CD4-positive, alpha-beta T cell treated with Interleukin-10 for 1 hour (primary cell): ENCODE measurements at places on chromosomes 4 and X.
A peak's percentile ranks its signal among the peaks of the same experiment; 100 is the strongest.

GRCh38 chr4:212438-213188 is 88.3 kb downstream of the ZNF718 start:
- DNase-seq: peak; percentile 11

- no peak for DNase-seq
Observed at GRCh38 chrX:136835761-136836160, 44.8 kb downstream of the RBMX start.

DNA sequence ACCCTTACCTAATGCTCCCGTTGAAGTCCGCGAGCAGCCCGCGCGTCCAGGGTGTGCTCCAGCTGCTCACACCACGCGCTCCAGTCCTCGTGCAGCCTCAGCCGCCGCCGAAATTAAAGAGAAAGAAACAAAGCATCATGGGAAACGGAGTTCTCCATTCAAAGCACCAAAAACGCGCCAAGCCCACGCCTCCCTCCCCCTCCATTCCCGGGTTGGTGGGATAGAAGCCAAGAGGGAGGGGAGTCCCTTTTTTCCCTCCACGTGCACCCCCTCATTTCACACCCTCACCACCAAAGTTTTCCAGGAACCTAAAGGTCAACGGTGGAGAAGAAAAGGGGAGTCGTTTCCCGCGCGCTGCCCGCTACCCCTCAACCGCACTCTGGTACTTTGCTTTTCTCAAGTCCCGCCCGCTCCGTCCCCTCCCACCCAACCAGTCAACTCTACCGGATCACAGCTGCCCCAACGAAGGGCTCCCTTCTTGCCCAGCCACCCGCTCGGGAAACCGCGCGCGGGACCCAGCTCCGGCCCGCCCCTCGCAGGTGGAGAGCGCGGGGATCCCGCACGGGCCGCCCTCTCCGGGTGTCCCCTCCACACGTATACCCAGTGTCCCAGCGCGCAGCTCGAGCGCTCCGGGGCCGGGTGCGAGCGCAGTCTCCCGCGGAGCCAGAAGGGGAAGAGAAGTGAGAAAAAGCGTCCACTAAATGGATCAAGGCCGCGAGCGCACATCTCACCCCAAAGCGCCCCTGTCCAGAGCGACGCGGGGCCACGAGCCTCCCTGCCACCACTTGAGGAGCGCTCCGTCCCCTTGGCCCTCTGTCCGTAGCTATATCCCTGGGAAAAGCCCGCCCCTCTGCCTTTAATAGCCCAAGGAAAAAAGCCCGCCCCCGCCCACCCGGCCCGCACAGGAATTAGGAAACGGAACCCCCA is 65.1 kb upstream of the CCDC160 start:
- peak; percentile 25 for DNase-seq

GRCh38 chr4:102362922-102363432 is 17.7 kb upstream of the SLC39A8 start:
- no peak for DNase-seq

GRCh38 chrX:152925835-152926234 is 28.0 kb downstream of the ZNF185 start:
- no peak for DNase-seq

DNA sequence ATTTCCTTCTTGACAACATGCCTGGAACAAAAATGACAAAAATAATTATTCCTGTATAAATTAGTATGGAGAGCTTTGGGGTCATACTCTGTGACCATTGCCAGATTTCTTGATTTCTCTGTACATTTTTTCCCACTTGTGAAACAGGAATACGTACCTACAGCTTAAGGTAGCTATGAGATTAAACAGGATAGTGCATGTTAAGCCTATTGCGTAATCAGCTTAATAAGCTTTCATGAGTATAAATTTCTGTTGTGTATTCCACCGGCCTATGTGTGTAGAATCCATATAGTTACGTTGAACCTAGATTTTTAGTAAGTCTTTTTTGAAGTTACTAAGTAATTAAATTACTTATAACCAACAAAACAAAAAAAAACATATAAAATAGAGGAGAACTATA is 334.9 kb downstream of the DCTD start:
- no peak for DNase-seq

DNA sequence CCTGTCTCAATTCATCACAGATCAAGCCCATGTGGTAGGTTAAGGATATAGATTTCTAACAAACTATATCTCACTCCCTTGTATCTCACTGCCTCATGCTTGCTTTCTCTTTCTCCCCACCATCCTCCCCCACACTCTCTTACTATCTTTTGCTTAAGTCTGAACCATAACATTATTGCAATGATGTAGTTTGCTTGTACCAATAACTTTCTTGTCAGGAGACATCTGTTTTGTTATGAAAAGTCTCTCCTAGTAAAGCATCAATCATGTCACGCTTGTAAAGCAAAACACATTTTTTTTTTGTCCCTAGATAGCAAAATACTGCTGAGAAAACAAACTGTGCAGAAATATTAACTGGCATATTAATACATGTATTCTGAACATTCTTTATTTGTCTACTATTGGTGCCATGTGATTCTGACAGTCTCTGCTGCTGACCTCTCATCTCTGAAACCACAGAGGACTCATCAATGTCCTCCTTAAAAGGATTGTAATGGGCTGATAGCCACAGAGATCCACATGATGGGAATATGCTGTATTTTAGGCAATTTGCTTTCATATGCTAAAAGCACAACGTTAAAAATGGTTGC is 217.5 kb downstream of the VEGFC start:
- DNase-seq: no peak

GRCh38 chr4:88971536-88971935 is 85.4 kb downstream of the FAM13A start:
- no peak for DNase-seq

- DNase-seq: no peak
Observed at GRCh38 chr4:70946939-70947338, 44.8 kb downstream of the MOB1B start.

- no peak for DNase-seq
Observed at GRCh38 chrX:152817078-152817764, 13.3 kb downstream of the CETN2 start.

GRCh38 chr4:11483046-11483445 is 54.4 kb upstream of the HS3ST1 start:
- no peak for DNase-seq

- DNase-seq: no peak
Observed at GRCh38 chr4:165449333-165449732, 70.5 kb downstream of the CPE start.

DNA sequence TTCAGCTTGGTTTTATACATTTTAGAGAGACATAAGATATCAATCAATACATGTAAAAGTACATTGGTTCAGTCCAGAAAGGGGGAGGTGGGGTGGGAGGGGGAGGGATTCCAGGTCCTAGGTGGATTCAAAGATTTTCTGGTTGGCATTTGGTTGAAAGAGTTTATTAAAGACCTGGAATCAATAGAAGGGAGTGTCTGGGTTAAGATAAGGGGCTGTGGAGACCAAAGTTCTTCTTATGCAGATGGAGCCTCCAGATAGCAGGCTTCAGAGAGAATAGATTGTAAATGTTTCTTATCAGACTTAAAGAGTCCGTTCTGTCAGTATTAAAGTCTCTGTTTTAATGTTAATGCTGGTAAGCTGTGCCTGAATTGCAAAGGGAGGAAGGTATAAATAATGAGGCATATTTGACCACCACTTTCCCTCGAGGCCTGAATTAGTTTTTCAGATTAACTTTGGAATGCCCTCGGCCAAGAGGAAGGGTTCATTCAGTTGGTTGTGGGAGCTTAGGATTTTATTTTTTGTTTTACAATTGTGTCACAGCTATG is 169.9 kb downstream of the AASDH start:
- no peak for DNase-seq

DNA sequence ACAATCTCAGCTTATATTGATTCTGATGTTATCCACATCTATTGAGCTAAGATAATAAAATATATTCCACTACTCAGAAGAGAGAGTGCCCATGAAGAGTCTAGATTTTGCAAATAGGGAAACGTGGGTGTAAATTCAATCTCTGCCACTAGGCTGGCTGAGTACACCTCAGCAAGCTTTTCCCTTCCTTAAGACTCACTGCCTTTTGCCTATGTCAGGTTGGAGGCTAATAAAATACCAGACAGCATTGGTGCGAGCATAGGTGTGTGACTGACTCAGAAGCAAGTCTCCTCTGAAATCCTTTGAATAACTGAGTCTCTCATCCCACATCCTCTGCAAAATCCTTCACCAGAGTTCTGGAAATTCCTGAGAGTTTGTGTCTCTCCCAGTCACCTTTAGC is 405.4 kb upstream of the CPEB2 start:
- DNase-seq: no peak

DNA sequence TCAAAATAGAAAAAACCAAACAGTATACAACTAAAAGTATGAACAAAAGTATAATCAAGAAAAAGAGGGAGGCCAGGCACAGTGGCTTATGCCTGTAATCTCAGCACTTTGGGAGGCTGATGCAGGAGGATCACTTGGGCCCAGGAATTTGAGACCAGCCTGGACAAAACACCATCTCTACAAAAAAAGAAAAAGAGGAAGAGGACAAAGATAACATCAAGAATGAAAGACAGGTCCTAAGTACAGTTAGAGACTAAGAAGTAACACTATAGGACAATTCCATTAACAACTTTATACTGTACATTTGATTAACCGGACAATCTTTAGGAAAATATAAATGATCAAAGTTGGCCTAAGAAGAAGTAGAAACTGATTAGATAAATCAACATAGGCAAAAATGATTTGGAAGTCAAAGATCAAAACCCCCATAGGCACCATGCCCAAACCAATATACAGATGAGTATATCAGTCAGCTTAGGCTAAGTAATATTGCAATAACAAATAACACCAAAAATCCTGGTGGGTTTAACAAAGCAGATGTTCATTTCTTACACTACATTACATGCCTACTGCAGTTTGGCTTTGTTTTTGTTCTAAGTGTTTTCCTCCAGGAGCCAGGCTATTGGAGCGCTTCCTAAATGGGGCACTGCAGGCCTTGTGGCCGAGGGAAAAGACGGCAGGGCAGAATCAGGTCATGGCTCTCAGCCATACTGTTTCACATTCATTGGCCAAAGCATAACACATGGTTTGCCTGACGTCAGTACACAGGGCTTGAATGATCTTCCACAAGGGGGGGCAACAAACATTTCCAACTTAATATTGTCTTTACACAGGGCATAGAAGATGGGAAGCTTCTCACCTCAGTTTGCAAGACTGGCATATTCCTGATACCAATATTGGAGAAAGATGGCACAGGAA is 42.2 kb upstream of the HGFAC start:
- DNase-seq: no peak

- no peak for DNase-seq
Observed at GRCh38 chr4:127580300-127580699, 52.5 kb upstream of the INTU start.

- no peak for DNase-seq
Observed at GRCh38 chrX:42054256-42054655, 130.9 kb upstream of the CASK start.

GRCh38 chr4:87524456-87524855 is 4.7 kb downstream of the SPARCL1 start:
- DNase-seq: no peak

GRCh38 chr4:104451573-104451972 is 43.1 kb downstream of the CXXC4 start:
- DNase-seq: no peak

GRCh38 chrX:43450355-43450754 is 205.7 kb upstream of the MAOA start:
- no peak for DNase-seq

DNA sequence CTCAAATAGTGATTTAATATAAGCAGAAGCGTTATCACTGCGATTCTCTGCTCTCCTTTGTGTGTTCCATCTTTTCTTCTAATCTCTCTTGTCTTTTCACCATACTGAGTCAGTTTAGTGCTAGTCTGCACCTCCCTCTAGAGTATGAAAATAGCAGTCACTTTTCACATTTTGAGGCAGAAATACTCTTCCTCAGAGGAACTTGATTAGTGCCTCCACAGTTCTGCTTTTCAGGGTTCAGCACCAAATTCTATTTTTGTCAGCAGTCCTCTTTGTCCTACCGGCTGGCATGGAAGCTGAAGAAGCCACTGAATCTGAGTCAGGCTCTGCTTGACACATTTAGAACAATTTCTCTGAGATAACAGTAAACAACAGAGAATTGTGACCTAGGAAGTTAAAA is 49.7 kb upstream of the ANKRD17 start:
- no peak for DNase-seq

- DNase-seq: peak; percentile 81
Observed at GRCh38 chr4:38310446-38311043, 350.3 kb downstream of the PTTG2 start.

- DNase-seq: no peak
Observed at GRCh38 chr4:13498469-13498868, 14.3 kb upstream of the RAB28 start.

GRCh38 chrX:567891-568290 is 62.7 kb upstream of the SHOX start:
- DNase-seq: no peak

- no peak for DNase-seq
Observed at GRCh38 chrX:650811-651210, 20.2 kb downstream of the SHOX start.

GRCh38 chr4:128311659-128312403 is 24.2 kb upstream of the PGRMC2 start:
- no peak for DNase-seq

DNA sequence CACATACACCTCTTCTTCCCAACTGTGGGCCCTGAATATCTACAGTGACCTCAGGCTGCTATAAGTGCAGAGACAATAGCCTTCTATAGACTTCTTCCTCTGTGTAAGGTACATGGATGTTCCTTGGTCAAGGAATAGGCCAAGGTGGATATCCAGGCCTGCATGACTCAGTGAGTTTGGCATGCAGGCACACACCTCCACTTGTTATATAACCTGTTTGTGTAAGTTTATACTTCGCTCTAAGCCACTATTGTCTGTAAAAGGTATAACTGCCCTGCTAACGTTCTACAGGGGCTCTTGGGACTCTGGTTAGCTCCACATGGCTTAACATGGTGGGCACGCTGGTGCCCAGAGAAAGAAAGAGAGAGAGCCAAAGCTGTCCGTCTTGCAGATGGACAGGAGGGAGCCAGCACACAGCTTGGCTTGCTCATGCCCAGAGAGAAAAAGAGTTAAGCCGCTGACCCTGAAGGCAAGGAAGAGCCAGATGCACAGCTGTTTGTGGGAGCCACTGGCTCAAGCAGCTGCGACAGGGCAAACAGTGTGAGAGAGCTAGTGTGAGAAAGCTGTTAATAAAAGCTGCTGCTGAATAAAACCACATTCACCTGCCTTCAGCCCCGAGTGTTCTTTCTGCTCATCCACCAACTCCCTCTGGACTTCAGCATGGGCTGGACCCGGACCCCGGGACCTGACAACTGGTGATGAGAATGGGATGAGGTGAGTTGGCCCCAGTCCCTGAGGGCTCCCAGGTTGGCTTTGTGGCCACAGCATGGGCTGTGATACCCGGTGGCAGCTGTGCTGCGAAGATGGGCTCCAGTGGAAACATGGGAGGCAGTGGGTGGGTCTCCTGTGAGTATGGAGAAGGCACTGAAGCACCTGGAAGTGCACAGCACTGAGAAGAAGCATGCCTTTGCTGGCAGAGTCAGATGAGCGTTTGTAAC is 44.5 kb upstream of the ZBTB33 start:
- no peak for DNase-seq

- no peak for DNase-seq
Observed at GRCh38 chr4:165806613-165807012, 66.4 kb upstream of the TLL1 start.

- DNase-seq: no peak
Observed at GRCh38 chr4:18106620-18107019, 85.1 kb upstream of the LCORL start.
